ENCODE measurements at places on chromosomes 6 and 20.

GRCh38 chr6:7922596-7922995 is 12.0 kb upstream of the TXNDC5 start:
- DNase-seq = peak; percentile 72

DNA sequence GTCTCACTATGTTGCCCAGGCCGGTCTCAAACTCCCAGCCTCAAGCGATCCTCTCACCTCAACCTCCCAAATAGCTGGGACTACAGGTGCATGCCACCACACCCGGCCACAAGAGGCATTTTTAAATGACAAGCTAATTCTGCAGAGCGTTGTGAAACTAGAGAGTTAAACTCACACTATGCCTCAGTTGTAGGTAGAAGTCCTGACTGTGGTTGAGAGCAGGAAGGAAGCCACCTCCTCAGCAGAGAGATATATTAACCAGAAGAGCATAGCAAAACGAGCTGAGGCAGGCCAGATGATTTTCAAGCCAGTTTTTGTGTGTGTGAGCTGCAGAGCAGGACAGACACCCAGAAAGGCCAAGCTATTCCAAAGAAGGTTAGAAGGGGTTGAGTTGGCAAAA is 150.3 kb downstream of the MBOAT1 start:
- no peak for DNase-seq

DNA sequence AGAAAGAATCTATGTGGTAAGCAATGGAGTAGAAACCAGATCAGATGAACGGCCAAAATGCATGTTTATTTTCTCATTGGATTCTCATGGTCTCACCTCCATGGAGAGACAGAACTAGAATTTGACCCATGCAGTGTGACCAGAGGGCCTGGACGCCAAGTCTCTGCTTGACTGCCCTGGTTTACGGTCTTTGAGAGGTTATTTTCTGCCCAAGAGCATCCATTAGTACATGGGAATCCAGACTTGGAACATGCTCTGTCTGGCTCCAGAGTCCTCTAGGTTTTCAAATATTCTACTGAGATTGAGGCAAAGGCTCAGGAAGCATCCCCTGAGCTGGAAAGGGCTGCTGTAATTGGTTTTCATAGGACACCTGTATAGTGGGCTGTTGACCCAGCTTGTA is 45.5 kb upstream of the UST start:
- DNase-seq = no peak

DNA sequence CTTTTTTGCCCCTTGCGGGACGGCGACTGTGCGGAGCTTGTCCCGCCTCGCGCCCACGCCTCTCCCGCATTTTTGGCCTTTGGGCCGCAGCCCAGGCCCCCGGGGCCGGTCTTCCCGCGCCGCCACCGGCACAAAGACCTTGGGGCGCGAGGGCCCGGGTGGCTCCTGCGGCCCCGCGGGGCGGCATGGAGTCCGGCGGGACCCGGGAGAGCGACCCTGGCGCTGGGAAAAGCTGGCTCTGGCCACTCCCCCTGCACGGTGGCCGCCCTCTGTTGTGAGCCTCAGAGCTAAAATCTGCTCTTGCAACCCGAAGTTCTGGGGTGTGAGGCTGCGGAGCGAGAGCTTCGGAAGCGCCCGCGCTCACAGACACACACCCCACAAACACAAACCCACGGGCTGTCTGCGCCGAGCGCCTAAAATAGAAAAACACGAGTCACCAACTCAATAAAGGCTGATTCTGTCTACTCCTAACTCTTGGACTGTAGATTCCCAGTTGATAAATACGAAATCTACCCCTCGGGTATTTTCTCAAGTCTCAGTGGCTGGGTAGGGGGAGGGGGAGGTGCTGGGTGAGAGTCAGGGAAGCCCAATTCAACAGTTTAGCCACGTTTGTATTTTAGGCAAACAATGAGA is 496 bp upstream of the BEND3 start:
- peak; percentile 32 for DNase-seq

DNA sequence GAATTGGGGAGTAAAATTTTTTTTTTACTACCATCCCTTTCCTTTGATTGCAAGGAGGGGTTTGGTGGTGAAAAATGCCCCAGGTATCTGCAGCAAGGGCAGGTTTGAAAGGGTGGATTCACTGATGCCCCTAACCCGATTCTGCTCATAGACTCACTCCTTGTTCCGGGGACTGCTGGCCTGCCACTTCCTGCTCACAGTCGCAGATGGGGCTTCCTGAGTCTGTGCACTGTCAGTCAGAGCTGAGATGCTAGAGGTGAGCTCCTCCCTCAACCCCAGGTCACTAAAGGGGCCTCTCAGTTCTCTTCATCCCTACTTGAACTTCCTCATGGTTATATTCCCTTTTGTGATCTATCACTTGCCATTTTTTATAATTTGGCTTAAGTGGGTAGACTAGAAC is 357.9 kb downstream of the FARS2 start:
- no peak for DNase-seq

GRCh38 chr6:168265827-168266815 is 53.5 kb downstream of the DACT2 start:
- no peak for DNase-seq

DNA sequence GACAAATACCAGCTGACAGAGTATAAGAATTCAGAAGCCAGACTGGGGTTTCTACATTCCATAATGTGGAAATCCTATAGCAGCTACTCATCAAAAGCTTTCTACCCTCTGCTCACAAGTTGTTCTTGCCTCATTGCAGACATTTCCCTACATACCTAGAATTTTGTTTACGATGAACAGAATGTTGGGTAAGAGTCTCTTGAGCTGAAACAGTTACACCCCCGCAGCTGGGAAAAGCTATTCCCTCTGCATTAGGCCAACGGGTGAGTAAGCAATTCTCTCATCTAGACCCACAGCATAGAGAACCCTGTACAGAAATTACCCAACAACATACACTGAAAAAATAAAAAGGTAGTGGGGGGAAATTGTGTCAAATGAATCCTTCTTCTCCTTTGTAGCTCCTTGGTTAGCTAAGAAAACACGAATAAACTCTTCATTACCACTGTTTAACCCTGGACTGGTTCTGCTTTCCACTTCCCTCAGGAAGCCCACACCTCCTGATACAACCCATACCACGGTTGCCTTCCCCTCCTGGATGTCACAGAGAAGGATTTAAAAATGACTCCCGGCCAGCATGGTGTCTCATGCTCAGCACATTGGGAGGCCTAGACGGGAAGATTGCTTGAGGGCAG is 215.0 kb upstream of the SHLD1 start:
- peak; percentile 99 for DNase-seq

Measured in choroid plexus epithelial cell (primary cell).